T-helper 2 cell (primary cell): ENCODE measurements at places on chromosomes 7 and 10.

DNA sequence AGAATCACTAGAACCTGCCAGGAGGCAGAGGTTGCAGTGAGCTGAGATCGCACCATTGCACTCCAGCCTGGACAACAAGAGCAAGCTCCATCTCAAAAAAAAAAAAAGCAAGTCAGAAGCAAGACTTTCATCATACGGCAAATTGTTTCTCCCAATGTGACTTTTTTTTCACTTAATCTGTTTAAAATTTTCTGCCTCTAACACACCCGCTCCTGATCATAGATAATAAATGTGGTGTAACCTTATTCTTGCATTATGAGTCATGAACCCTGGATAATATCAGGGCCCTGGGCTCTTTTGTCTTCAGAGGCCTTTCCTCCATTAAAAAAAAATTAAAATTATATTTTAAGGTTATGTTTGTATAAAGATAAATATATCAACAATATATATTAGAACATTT is 111.4 kb upstream of the JCAD start:
- DNase-seq: no peak

DNA sequence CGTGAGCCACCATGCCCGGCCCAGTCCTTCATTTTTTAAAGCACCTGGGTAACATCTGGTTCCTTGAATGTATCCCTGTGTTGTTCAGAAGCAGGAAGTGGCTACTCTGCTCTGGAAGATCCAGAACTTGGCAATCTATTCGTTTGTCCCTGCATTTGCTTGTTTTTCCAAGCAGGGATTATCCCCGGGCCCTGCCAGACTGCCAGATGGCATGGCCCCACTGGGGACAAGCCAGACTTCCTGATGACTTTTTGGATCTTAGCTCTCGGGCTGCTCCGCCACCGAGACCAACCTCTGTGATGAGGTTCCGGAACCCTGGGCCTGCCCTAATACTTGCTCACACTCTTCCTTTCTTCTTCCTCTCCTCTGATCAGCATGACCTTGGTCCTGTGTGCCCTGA is 496.7 kb downstream of the TYW1 start:
- no peak for DNase-seq

DNA sequence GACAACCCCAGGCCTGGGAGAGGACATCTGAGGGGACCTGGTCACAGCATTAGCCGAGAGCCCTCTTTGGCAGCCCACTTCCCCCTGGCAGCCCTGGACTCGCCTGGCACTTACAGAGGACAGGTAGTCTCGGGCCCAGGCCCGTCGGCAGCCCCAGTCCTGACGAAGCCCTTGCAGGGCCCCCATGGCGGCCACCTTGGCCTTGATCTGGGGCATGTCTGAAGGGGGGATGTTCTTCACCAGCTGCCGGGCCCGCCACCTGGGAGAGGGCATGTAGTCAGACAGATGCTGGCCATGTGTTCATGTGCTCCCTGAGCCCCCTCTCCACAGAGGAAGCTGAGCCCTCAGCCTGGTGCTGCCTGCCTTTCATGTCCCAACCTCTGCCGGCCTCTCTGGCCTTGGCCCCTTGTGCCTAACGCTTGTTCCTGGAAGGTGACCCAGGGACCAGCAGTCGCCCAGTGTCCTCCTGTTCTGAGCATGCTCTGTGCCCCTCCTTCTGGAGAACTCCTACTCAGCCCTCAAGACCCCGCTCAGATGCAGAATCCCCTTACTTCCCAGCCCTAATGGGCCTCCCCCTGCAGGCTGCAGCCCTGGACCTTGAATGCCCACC is 13.9 kb downstream of the MYO1G start:
- DNase-seq: no peak

GRCh38 chr7:114944745-114945625 is 23.1 kb downstream of the MDFIC start:
- DNase-seq: no peak

DNA sequence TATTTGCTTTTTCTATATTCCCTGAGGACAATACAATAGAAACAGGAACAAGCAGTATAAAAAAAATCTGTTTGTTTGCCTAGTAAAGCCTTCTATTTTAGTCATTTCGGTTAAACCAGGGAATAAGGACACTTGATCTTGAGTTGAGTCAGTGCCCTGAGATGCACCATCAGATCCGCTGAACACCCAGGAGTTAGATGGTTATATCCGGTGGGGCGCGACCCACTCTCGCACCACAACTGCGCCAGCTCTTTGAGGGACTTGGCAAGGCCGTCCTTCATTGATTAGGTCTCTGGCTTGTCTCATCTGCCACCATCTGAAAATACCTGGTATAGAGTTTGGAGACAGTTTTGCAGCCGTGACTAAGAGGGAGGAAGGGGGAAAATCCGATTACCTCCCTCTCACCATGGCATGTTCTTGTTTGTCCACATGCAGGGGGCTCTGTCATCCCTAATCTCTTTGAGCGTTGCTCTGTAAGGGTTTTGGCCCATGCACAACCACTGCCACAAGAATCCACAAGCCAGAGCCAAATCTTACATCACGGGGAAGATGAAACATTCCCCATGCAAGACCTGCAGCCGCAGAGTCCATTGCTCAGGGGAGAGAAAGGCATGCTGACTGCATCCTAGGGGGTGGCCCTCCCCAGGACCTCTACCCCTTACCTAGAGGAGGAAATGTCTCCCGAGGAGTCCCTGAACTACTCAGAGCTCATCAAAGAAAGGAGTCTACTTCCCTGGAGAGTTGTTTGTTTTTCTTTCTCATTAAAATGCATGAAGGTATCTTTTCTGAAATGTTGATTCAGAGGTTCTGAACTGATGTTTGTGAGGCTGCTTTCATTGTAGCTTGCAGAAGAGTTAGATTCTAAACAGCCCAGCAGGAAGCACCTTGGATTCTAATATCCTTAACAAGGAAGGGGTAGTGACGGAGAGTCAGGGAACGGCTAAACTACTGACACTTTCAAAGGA is 101.6 kb upstream of the FAM171A1 start:
- DNase-seq: no peak

- DNase-seq: no peak
Measured at GRCh38 chr10:13776861-13777311, 190.1 kb downstream of the PRPF18 start.

DNA sequence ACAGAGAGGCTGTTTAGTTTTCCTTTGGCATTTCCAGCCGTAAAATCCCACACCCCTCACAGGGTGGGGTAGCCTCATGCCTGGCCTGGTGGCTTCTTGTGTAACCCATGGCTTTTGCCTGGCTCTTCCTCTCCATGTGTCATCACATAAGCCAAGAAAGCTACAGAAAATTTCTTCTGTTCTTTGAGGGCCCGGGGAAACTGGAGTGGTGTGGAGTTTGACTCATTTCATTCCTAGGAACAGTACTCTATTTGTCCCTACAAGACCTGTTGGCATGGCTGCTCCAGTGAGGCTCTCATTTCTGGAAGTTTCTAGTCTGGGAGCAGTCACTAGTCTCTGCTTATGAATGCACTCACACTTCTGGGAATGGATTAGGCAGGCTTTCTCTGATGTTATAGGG is 523.9 kb downstream of the SUGCT start:
- no peak for DNase-seq

GRCh38 chr10:86267286-86268195 is 99.1 kb downstream of the GRID1 start:
- DNase-seq: no peak

DNA sequence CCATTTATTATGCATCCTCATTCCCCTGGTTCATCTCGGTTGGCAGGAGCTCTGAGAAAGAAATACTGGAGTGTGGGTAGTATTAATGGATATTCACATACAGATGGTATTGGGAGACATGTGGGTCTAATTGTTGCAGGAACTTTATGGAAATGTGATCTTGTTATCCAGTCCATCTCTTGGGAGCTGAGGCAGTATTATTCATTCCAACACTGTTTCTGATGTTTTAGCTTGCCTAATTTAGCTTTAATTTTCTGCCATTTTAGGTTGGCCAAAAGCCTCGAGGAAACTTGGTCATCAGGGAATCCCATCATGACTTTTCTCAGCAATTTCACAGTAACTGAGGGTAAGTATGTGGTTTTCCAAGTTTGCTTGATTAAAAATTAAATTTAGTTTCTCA is 125.7 kb downstream of the ABCA13 start:
- no peak for DNase-seq

DNA sequence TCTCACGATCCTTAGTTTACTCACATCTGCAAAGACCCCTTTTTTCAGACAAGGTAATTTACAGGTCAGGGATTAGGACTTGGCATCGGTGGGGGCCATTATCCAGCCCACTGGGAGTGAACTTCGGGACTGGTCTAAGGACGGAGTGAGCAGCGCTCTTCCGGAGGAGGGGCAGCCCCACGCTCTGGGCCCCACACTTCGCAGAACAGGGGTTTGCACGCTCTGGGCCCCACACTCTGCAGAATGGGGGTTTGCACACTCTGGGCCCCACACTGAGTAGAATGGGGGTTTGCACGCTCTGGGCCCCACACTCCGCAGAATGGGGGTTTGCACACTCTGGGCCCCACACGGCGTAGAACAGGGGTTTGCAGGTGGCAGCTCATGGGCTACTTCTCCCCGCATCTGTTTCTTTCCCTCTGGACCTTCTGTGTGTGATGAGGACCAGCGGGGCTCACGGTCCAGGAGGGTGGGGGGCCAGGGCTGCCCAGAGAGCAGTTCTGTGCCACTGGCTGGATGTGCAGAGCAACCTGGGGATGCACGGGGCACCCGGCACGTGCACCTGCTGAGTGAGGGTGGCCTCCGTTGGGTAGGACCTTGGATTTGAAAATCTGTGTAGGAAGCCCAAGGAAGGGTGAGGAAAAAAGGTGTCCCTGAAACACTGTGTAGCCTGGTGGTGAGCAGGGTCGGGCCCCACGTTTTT is 134.8 kb downstream of the WDR37 start:
- no peak for DNase-seq

GRCh38 chr10:124079864-124080263 is 13.5 kb downstream of the CHST15 start:
- DNase-seq: no peak

DNA sequence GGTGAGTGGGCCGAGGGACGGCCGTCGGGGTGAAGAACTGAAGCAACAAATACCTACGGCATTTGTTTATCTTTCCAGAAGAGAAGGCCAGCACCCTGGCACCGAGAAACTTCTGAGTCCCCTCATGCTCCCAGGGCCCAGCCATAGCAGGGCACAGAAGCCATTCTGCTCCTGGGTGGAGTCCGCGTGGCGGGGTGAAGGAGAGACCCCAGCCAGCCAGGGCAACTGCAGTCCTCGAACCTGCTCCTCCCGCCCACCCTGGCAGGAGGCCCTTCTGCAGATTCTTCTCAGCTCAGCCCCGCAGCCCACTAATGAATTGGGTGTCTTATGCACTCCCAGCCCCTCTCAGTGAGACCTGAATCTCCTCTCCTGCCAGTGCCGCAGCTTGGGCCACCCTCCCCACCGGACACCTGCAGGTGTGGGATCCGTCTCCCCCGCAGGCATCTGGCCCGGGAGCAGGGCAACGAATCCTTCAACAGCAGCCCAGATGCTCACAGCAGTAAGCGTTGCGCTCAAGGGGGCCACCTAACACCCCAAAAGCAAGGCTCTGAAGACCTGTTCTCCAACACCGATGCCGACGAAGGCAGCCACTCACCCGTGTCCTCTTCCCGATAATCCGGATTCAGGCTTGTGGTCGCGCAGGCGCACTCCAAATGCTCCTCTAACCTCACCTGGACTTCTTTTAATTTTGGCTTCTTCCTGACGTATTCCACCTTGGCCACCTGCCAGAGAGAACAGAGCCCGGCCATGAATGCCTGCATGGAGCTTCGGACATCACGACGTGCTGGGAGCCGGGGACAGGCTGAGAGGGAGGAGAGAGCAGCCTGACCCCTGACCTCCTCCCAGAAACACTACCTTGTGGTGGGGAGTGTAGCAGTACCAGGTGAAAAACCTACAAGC is 18.9 kb downstream of the PDGFA start:
- no peak for DNase-seq

- no peak for DNase-seq
Measured at GRCh38 chr10:28924717-28925116, 247.4 kb downstream of the BAMBI start.

DNA sequence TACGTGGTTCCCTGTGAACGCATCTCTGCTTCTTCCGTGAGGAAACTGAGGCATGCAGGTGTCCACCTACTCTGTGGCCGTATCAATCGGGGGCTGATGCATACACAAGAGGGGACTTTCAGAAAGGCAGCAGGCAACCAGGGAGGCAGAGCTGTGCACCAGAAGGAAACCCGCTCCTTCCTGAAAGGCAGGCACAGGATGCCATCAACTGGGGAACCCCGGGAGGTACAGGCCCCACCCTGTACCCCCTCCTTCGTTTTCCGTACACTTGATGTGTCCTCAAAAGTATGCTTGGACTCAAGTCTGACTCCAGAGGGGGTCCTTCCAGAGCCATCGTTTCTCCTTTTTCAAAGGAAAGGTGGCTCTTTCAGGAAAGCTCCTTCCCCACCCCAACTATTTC is 59.5 kb downstream of the ASB13 start:
- no peak for DNase-seq

DNA sequence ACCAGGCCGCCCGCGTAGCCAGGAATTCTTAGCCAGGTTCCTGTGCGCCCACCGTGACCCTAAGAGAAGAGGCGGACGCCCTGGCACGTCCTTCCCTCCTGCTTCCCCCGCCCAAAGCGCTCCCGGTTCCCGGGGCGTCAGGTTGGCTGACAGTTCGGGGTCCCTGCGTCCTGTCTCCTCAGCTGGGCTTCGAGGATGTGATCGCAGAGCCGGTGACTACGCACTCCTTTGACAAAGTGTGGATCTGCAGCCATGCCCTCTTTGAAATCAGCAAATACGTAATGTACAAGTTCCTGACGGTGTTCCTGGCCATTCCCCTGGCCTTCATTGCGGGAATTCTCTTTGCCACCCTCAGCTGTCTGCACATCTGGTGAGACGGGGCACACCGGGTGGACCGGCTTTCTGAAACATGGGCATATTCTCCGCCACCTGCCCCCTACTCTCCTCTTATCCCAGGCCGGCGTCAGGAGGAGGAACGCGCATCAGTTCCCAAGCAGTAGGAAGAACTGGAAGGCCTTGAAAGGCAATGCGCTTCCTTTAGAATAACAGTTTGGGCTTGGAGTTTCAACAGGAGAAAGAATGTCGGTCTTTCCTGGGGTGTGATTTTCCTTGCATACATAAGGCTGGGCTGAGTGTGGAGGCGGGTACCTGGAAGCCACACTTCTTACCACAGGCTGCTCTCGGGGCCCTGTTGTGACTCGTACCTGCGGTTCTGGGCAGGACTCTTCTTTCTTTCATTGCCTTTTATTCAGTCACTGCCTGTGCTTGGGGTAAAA is 728 bp downstream of the CAV2 start:
- peak; percentile 12 for DNase-seq

DNA sequence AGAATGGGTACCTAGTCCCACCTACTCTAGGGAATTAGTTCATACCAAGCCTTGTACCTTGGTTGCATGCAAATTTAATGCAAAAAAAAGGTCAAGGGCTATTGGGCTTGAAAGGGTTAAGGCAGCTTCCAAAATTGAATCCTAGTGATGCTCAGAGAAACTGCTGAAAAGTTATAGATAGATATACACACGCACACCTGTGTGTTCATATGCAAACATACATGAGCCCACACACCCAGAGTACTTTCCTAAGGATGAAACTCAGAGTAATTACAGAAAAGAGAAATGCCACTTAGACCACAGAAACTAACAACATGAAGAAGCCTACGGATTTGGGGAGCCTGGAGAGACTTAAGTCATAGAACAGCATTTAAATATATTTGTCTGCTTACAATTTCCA is 1.5 kb downstream of the SLC25A13 start:
- DNase-seq: no peak
